ENCODE measurements at places on chromosomes 1 and 21.
A peak's percentile ranks its signal among the peaks of the same experiment; 100 is the strongest.

GRCh38 chr21:34974162-34974981 lies 74.7 kb downstream of the RUNX1 start:
- no peak for DNase-seq

- DNase-seq, result no peak
Observed at GRCh38 chr1:164733070-164733469, 174.1 kb downstream of the PBX1 start.

GRCh38 chr1:180002437-180002836 lies 47.8 kb downstream of the CEP350 start:
- no peak for DNase-seq

GRCh38 chr1:72221811-72222210 lies 60.5 kb downstream of the NEGR1 start:
- DNase-seq, result no peak

DNA sequence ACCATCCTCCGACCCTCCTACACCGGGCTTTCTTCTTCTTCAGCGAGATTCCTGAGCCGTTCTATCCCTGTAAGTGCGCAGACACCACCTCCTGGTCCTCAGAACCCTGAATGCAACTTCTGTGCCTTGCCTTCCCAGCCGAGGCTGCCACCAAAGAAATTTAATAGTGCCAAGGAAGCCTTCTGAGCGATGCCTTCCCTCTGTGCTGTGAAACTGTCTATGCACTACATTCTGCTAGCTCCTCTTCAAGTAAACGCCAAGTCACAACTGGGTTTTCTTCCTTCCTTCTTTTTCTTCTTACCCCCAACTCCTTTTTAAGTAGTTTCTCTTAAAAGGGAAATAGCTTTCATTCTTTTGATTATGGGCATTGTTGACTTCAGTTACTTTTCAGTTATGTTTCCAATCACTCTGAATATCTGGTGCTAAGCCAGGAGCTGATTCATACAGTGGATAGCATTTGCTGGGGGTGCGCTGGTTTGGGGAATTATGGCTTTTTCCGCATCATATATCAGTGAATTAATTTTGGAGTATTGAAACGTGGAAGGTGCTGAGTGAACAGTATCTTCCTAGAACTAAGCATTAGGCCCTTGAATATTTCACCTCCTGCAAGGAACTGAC lies 38.6 kb upstream of the GPR88 start:
- no peak for DNase-seq

GRCh38 chr1:87176514-87176913 lies 152.2 kb upstream of the LMO4 start:
- no peak for DNase-seq

GRCh38 chr1:82948386-82948785 lies 1050.5 kb downstream of the TTLL7 start:
- no peak for DNase-seq

DNA sequence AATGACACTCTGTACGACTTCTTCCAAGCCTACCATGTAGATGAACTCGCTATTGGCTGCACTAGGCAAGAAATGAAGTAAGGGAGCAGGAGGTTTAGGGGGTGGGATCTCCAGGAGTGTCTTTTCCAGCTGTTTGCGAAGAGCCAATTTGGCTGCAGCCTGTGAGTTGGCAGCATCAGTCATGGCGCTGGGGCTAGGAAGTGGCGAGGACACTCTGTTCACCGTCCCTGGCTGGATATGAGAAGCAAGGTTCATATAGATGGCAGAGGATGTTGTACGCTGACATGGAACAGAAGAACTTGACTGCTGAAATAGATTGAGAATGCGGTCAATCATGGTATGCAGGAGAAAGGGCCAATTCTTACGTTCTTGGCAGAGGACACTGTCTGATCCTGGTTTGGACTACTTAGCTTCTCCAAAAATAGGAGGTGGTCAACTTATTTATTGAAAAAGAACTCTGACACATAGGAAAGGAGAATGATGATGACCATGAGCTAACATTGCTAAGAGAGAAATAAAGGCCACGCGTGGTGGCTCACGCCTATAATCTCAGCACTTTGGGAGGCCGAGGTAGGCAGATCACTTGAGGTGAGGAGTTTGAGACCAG lies 41.2 kb downstream of the SLC27A3 start:
- DNase-seq, result no peak

DNA sequence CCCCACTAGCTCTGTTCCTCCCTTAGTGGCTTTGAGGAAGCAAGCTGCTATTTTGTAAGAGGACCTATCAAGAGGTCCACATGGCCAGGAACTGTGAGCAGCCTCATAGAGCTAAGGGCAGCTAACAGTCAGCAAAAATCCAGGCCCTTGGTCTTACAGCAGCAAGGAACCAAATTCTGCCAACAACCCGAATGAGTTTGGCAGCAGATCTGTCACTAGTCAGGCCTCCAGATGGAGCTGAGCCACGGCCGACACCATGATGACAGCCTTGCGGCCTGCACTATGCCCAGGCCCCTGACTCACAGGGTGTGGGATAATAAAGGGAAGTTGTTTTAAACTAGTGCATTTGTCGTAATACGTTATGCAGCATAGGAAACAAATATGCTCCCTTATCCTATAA lies 28.0 kb upstream of the H3-3A start:
- no peak for DNase-seq

DNA sequence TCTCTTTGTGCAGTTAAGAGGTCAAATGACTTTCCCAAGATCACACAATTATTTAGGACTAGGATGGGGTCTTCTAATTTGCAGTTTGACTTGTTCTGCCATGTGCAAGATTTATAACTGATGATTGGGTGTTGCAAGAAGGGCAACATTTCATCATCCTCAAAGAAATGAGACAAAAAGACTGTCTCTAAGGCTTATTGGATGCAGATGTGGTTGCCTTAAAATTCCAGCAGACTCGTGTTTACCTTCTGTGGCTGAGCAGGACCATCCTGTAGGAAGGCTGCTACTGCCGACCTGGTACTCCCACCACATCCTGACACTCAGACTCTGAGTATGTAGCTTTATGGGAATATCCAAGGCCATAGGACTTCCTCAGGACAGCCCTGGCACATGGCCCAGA lies 99.9 kb upstream of the SGIP1 start:
- no peak for DNase-seq

GRCh38 chr1:94094469-94095111 lies 26.4 kb downstream of the ABCA4 start:
- DNase-seq, result no peak

DNA sequence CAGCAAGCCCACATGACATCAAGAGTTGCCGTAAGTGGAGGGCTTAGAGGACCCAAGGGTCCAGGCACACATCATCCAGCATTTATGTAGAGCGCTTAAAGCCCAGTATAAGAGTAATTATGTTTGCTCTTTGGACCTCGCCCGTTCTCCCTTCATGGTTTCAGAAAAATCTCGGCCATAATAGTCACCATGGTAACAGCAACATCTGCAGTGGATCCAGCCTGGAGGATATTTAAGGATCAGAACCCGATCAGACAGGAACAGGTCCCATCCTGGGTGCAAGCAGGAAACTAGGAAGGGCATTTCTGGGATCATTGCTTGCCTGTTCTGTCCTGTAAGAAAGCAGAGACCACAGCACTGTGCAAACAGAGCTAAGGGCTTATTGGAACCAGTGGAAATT lies 89.9 kb upstream of the KAZN start:
- no peak for DNase-seq

DNA sequence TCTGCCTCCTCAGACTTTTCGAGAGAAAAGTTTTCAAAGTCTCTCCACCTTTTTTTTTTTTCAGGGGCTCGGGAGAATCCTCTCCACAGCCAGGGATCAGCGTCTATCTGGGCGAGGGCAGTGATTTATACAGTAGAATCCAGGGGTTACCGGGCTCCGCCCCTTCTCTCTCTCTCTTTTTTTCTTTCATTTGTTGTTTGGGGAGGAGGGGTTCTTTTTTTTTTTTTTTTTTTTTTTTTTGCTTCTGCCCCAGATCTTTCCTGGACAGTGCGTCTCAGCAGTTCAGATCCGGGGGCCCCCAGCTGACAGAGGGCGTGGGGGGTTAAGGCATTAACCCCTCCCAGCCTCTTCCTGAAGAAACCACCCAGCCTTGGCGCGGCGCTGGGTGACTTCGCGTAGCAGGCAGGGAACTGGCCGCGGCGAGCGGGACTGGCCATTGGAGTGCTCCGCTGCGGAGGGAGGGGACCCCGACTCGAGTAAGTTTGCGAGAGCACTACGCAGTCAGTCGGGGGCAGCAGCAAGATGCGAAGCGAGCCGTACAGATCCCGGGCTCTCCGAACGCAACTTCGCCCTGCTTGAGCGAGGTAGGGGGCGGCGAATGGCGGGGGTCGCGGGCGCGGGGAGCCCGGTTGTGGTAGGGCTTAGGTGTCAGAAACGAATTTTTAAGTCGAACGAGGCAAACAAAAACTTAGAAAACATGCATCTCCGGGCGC lies at the start of gene S1PR1:
TSS of gene S1PR1 (plus strand) at position 504 of the 713 bp plus-strand sequence. CDS start 1,966 bp downstream, outside the sequence.
- peak; percentile 18 for DNase-seq

DNA sequence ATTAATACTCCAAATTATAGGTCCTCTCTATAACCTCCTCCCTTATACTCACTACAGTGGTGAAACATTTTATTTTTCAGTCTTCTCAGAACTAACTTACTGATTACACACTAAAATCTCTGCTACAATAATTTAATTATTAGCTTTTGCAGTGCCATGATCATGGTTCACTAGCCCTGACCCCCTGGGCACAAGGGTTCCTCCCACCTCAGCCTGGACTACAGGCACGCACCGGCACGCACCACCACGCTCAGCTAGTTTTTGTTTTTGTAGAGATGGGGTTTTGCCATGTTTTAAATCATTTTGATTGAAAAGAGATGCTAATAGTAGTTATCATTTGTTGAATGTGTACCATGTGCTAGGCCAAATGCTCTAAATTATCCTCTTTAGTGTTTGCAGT lies 6.3 kb downstream of the PATJ start:
- no peak for DNase-seq

DNA sequence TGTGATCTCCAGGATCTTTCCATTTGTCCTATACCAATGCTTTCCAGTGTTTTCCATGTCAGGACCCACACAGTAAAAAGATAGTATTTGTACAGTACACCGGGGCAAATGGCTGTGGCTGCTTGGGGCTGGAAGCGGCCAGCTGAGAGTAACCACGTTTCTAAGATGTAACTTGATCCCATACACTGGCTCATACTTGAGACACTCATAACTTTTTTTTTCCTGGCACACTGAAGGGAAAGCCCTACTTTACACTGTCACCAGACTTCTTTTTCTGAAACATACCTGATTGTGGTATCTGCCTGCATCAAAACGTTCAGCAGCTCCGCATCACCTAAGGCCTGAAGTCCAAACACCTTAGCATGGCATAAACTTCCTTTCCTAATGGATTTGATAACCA lies 21.6 kb downstream of the VPS13D start:
- DNase-seq, result no peak

- DNase-seq, result no peak
Observed at GRCh38 chr1:117894078-117894477, 35.3 kb downstream of the GDAP2 start.

GRCh38 chr1:240193679-240194078 lies 102.0 kb downstream of the FMN2 start:
- DNase-seq, result no peak

- DNase-seq, result no peak
Observed at GRCh38 chr1:6235296-6235677, 477 bp downstream of the ICMT start.

DNA sequence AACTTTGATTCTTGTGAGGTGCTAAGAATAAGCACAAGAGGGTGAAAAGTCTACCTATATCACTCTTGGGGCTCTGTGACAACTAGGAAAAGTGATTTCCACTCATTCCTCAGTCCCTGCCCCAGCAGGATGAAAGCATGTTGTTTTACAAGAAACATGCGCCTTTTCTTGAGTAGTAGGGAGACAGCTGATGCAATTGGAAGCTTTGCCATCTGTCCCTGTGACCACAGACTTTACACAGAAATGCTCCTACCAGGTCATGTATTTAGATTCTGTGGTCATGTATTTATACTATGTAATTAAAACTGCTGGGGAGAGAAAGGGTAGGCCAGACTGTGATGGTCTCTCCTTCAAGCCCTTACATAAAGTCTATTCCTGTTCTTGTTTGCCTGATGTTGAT lies 445.5 kb downstream of the PTPRC start:
- no peak for DNase-seq

DNA sequence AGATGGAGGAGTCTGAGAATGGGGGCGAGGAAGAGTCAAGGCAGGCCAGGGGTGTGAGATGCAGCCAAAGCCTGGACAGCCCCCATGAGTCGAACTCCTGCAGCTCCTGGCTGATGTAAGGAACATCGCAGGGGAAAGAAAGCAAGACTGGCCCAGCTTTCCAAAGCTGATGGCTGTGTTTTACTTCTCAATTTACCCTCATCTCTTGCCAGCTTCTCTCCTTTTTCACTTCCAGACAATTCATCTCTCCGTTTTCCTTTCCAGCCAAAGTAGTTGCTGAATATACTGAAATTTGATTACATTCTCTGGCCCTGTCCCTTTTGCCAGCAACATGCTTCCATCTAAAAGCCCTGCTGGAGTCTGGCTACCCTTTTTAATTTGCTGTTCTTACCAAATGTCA lies 40.0 kb upstream of the UBE2U start:
- no peak for DNase-seq

GRCh38 chr1:227887697-227888403 lies 59.9 kb downstream of the WNT9A start:
- DNase-seq, result no peak

GRCh38 chr1:208637181-208637580 lies 393.0 kb upstream of the PLXNA2 start:
- DNase-seq, result no peak

- no peak for DNase-seq
Observed at GRCh38 chr1:179779645-179780272, 36.7 kb downstream of the FAM163A start.

- DNase-seq, result no peak
Observed at GRCh38 chr1:19564366-19564765, 79.0 kb upstream of the CAPZB start.

DNA sequence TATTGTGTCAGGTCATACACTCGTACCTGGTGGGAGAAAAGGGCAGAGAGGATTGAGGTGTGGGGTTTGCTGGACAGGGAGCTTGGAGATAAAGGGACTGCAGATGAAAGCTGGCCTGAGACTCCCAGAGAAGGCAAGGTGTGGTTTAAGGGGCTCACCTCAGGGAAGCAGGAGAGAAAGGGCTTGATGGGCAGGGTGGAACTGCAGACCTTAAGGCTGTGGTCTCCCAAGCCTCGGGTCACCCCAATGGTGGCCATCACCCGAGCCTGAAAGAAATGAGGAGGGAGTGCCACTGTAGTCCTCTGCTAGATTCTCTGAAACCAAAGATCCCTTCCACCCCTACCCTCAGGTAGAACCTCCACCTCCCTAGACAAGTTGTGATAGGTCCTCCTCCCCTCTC lies 3.7 kb upstream of the RHOC start:
- no peak for DNase-seq

DNA sequence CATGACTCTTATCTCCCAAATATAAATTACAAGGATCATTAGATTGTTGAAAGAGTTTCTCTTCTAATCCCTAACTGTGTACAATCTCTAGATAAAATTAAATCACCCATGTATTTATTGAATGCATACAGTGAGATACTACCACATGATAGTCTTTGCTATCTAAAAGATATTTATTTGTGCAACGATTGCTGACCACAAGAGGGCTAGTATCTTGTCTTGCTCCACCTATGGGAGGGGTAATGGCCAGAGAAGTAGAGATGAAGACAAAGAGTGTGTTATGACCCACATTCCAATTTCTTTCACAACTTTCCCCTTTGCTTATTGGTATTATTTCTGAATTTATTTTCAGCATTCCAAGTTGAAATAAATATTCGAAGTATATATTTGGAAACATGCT lies 13.7 kb downstream of the PYHIN1 start:
- no peak for DNase-seq

GRCh38 chr1:20685099-20685662 lies 24.0 kb upstream of the DDOST start:
- DNase-seq, result no peak

GRCh38 chr21:45252448-45252925 lies 35.2 kb downstream of the POFUT2 start:
- no peak for DNase-seq

GRCh38 chr1:58430421-58431275 lies 115.9 kb downstream of the OMA1 start:
- no peak for DNase-seq

Data from HTR-8/SVneo (cell line).